Activated gamma-delta T cell treated with Interleukin-2 at 50 U/mL for 16 hours (primary cell): ENCODE measurements at places on chromosomes 1 and 21.

- peak; percentile 40 for DNase-seq
These were observed 50.5 kb downstream of the RASSF5 start for GRCh38 chr1:206557636-206558473.

DNA sequence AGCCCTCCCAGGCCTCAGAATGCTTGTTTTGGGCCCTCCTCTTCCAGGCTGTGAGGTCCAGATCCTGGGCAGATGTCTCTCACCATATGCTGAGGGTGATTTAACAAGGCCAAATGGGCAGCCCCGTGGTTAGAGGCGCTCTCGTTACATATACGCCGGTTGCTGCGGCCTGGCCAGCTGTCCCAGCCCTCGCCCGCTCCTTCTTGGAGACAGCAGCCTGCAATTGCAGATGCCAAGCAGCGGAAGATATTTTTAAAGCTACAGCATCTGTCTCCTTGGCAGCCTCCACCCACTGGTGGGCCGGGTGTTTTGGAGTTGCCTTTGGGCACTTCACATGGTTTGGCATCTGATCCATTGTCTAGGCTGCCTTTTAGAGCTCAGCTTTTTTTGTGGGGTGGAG, 178.8 kb upstream of the NFIA start:
- no peak for DNase-seq

GRCh38 chr1:64616039-64616438, 128.8 kb upstream of the RAVER2 start:
- no peak for DNase-seq

- no peak for DNase-seq
These were observed at the start of gene TFF1 for GRCh38 chr21:42366292-42367010. TSS of gene TFF1 (minus strand) at chr21:42366535. CDS start at chr21:42366495, 40 bp downstream.

DNA sequence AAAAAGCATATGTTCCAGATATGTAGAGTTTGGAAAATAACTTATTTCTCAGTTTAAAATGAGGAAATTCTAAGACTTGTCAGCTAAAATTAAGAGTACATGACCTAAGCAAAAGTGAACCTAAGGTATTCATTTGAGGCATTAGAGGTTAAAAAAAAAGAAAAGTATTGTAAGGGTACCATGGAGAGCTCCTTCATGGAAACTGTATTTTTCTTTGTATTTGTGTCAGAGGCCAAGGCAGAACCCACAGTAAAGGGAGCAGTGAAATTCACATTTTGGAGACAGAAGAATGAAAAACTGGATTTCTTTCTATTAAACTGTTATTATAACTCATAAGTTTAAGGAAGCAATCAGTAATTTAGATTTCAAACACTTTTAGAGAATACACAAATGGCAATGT, 1494.8 kb downstream of the KCNT2 start:
- no peak for DNase-seq

DNA sequence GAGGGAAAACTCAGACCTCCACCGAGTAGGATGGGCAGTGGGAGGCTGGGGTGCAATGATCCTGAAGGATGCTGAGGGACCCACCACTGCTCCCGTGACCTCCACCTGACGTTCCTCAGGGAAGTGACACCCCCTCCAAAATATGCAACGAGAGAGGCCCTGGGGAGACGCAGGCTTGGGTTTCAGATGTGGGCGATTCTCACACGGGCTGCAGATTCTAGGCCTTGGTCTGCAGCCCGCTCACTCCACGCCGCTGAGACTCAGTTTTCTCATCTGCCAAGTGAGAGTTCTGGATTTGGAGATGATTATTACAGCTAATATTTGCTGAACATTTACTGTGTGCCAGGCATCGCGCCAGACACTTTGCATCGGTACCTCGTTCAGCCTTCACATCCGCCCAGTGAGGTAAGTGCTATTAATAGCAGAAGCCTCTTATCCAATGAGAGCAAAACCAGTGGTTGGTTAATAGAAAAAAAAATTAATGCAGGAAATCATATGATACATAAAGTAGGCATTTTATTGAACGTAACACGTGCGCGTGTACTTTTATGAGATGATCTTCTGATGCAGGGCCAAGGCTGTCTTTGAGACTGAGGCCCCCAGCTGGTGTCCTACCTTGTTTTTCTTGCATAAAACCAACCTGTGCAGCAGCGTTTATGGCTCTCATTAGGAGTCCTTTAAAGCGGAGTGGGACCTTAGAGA, 102.0 kb upstream of the RUNX3 start:
- peak; percentile 53 for DNase-seq

DNA sequence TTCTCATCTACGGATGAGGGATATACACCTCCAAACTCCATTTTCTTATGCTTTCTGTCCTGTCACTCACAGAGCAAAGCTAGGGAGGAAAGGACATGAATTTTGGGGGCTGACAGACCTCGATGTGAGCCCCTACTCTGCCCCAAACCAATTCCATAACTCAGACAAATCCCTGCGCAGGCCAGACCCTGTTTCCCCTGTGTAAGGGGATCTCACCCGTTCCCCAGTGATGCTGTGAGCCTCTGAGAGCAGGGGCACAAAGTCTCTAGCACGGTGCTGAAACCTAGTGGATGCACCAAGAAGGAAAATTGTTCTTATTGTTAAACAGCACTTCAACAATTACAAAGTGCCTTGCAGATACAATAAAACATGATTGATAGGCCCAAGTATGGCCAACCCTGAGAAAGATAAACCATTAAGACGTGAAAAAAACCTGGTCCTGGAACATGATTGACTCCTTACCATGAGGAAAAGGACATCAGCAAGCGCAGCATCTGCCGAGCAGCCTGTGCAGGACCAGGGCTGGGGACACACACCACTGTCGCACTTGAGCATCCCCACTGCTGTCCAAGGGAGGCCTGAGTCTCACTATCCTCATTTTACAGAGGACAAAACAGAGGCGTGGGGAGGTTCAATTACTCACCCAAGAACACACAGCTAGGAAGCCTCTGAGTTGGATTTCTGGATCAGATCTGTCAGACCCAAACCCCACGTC, 137.8 kb downstream of the GLIS1 start:
- DNase-seq, result no peak

- no peak for DNase-seq
These were observed 18.4 kb downstream of the HHAT start for GRCh38 chr1:210347112-210347511.

- DNase-seq, result no peak
These were observed 801 bp downstream of the EPRS1 start for GRCh38 chr1:220045356-220046051.

- no peak for DNase-seq
These were observed 69.0 kb downstream of the DHRS3 start for GRCh38 chr1:12548973-12549459.

DNA sequence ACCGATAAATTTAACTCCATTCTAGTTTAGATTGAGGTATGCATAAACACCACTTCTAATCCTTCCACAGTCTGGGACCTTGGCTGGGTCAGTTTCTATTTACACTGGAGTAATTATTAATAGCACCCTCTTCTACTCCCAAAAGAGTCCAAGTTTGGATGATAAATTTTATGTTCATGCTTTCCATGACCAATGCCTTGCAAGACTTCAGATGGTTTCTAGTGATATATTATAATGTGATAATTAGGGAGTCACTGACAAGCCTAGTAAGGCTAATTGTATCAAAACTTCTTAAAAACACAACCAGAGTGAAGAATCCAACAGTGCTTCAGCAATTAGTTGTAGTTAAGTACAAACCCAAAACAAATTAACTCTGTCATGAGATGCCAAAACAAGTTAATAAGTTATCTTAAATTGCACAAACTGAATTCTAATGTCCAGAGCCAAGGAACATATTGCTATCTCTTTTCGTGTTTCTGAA, 489.6 kb downstream of the TTLL7 start:
- no peak for DNase-seq

GRCh38 chr1:99550198-99550597, 95.7 kb upstream of the PALMD start:
- no peak for DNase-seq

DNA sequence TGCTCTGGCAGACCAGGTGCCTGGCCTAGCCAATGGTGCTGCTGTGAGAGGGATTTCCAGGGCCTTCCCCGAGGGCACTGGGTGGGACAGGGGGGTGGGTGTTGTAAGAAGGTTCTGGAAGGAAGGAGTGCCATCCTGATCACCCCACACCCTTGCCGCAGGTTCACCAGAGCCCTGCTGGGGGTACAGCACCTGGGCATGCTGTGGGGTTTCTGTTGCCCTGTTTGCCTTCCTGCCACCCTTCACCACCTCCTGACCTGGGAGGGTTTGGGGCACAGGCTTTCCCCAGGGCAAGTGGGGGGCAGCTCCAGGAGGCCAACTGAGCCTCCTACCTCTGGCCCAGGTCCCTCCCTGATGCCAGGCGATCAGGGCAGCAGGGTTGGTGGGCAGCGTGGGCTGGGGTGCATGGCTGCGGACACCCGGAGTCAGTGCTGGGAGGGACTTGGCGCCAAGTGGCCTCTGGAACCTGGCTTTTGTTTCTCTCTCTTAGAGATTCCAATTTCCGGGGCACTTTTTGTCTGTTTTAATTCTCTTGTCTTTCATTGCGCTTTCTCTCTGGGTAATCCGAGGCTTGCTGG, 318.8 kb downstream of the PTPRU start:
- no peak for DNase-seq
